Nephron progenitor cell (in vitro differentiated cells): ENCODE measurements at places on chromosomes 6 and 20.

- no peak for DNase-seq
These were observed 8.8 kb upstream of the VSX1 start for GRCh38 chr20:25090492-25091429.

- DNase-seq, result no peak
These were observed 46.9 kb downstream of the PRDM1 start for GRCh38 chr6:106133040-106133439.

DNA sequence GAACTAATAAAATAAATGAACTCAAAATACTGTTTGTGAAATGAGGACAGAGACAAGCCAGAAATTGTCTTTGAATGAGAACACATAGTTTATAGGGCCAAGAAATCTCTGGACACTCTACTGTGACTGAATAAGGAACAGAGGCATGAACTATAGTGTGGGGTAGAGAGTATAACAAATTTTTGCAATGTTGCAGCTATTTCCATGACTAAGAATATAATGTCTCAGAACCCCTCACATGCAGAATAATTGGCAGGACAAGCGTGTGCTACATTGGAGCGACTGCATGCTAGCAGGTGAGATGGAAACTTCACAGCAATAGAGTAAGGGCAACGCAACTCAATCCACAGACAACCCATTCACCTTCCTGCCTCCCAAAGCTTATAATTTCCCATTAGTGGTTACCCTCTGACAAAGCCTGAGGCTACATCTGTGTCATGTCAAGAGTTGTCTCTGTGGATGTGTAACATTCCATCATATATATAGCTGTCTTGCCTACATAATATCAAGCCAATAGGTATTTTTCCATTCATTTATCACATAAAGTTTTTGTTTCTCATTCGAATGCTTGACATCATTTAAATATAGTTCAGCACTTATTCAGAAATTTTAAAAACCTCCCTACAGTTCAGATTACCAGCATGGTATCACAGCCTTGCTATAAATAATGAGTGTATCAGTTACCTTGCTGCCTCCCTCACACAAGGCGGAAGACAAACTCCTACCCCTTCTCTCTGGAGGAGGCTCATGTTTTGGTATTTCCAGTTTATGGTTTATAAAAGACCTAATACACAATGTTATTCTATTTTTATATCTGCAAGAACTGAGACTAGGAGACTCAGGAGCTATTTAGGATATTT lies 47.9 kb upstream of the ECHDC1 start:
- DNase-seq, result no peak

DNA sequence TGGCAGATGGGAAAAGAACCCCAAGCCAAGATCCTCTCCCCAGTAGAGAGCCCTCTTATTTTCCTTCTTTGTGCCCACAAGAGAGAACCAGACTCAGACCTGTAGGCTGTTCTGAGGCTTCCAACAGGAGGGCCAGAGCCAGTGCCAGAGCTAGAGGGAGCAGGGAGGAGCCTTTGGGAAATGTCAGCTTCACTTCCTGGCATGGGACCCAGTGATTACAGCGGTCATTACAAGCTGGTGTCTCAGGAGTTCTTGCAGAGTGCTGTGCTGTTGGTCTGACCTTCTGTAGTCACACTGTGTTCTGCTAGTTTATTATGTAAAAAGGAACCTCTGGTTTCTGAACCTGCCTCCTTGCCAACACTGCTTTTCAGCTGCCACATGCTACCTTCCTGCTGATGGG lies 38.9 kb downstream of the STK35 start:
- no peak for DNase-seq

- no peak for DNase-seq
These were observed 111.3 kb downstream of the TMEM170B start for GRCh38 chr6:11648889-11649288.

GRCh38 chr6:101613556-101613955 lies 220.0 kb downstream of the GRIK2 start:
- no peak for DNase-seq

DNA sequence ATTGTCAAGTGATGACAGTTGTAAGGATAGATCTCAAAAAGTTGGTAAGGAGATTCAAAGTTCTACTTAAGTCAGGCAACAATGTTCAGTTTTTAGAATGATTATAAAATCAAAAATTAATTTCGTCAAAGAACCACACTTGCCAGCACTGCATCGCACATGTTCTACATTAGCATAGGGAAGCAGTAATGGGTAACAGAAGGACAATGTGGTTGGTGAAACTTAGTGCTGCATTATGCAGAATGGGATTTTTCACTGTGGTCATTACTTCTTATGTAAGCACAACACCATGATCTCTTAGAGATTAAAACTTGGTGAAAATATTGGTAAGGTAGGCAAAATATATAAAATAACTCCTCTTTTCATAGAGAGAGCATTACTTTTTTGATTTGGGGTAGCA lies 173.7 kb upstream of the THEMIS start:
- DNase-seq, result no peak

GRCh38 chr20:49983848-49984408 lies 1.1 kb downstream of the SNAI1 start:
- DNase-seq, result no peak

- no peak for DNase-seq
These were observed 3.9 kb upstream of the FAM83C start for GRCh38 chr20:35296101-35296554.

DNA sequence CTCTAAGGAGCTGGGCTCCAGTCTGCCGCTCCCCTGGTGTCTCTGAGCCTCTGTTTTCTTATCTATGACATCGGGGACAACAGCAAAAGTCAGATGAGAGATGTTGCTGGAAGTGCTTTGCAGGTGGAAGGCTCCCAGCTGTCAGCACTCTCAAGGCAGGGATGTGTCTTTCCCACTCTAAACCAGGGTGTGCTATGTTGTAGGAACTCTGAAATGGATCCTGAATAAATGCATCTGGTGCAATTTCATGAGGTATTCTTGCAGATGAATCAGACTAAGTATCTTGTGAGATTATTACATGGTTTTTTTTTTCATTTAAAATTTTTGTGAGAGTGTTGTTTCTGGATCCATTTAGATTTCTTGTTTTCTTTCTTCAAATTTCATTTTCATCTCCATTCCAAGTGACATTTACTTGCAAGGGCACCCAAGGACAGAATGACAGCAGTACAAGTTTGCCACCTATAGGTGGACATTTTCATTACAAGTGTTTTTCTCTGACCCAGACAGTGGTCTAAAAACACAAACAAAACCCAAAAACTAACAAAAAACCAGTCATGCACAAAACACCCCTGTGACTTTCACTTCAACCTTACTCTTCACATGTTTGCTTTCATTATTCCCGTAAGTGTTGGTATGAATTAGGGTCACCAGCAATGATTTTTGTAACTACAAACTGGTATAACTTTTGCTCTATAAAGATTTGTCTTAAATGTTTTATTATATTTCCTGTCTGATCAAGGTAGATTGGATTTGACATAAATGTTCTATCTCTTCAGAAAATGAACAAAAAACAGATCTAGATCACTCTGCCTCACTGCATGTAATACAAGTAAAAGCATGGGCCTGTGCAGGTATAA lies 14.7 kb upstream of the SIM1 start:
- no peak for DNase-seq

GRCh38 chr6:49787176-49787575 lies at the start of gene PGK2:
TSS of gene PGK2 (minus strand) at chr6:49787285. CDS start at chr6:49787187, 98 bp downstream.
- no peak for DNase-seq

- no peak for DNase-seq
These were observed 121.0 kb downstream of the BCAS1 start for GRCh38 chr20:53949319-53949839.

DNA sequence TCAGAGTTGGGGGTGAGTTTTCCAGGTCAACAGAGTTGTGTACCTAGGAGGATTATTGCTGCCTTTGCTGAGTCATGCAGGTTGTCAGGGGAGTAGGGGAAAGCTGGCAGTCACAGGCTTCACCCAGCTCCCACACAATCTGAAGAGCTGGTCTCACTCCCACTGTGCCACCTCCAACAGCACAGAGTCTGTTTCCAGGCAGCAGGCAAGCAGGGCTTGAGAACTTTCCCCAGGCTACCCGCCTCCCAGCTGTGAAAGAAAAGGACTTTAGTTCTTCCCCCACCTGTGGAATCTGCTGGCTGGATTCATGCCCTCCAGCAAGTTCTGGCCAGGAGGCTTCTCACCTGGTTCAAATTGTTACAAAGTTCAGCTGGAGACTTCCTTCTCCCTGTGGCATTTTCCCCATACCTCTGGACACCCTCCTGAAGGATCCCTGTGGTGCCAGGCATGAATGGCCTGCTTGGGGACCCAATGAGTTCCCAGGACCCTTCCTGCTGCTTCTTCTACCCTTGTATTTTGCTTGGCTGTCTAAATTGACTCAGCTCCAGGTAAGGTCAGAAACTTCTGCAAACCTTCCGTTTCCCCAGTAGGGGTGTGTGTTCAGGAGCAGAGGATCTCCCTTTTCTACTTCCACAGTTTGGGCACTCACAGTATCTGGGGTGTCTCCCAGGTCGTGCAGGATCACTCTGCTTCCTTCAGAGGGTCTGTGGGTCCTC lies 378.1 kb upstream of the MAN1A1 start:
- DNase-seq, result no peak

GRCh38 chr6:41367700-41368099 lies 32.3 kb downstream of the NCR2 start:
- peak; percentile 80 for DNase-seq

GRCh38 chr20:57953638-57954037 lies 243.8 kb upstream of the PMEPA1 start:
- no peak for DNase-seq

DNA sequence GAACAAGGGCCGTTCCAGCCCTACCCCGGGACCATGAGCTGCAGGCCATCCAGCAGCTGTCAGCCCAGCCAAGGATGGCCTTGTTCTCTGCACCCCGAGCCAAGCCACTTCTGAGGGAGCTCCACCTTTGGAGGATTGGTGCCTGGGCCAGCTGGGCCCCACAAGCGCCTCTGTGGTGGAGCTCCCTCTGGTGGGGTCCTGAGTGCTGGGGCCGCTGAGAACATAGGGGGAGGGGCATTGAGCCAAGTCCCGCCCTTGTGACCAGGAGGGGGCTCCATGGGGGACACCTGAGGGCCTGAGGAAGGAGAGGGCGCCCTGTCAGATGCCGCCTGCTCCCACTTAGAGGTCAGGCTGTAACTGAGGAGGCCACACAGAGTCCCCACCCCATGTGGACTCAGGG lies 43.2 kb downstream of the YTHDF1 start:
- DNase-seq, result no peak

DNA sequence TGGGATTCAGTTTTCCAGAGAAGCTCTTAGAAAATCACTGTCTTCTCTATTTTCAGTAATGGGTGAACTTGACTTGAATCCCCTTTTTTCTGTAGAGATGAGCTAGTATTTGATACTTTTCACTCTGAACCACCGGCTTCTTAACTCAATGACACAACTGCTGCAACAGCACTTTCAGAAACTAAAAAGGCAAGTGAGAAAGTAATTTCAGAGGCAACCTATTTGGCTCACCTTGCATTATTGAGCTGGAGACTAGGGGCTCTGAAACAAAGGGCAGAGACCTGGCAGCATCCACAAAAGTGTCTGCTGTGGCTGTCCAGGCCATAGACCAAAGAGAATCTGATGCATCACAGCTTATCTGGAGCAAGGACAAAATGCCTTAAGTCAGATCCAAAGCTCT lies 289.8 kb upstream of the IRAK1BP1 start:
- no peak for DNase-seq

DNA sequence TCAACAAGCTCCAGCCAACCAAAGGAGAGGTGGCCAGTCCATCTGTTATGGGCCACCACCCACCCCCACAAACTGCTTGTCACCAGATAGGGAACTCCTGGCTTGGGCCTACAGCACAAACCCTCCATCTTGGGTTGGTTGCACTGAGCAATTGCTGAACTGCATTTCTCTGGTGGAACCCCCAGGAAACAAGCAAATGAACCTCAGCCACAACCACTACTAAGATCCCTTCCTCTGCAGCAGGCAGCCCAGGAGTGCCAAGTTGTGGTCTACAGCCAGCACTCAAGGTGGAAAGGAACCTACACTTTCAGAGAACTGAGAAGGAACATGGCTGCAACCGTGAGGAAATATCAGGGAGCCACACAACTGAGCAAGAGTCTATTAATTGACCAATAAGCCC lies 171.6 kb downstream of the TMEM200A start:
- DNase-seq, result no peak

- no peak for DNase-seq
These were observed 115.7 kb downstream of the TOX2 start for GRCh38 chr20:44030394-44030793.

DNA sequence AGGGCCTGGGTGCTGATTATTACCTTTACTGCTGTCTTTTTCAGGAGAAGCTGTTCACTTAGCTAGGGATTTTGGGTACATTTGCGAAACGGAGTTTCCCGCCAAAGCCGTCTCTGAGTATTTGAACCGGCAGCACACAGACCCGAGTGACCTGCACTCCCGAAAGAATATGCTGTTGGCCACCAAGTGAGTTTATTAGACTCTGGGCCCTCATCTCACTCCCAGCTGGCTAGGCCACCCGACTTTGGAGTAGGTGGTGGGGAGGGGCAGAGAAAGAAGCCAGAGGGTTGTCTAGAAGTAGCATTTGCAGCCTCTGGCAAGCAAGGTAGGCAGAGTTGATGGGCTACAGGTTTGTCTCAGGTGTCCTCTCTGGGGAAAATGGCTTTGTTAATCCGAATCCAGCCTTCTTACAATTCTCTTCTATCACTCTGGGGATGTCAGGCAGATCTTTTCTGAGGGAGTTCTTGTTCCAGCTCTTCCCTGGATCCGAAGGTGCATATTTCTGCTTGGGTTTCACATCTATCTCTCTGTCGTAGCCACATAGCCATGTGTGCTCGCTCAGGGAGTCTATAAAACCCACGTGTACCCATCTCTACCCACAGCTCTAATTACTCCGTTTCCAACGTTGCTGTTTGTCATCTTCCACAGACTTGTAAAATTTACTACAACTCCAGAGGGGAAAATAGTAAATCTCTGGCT lies 21.6 kb downstream of the TFAP2B start:
- no peak for DNase-seq

DNA sequence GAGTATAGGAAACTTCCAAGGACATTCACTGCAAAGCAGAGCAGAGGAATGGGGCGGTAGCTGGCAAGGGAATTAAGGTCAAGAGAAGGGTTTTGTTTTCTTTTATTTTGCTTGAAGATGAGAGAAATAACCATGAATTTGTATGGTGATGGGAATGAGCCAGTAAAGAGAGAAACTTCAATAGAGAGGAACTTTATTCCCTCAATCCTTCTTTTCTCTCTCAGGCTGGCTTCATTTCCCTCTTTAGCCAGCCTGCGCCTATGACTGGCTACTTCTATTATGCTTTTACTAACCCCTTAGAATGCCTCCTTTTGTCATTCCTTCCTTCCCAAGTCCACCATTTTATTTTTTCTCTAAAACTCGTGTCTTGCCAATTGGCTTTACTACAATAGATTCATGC lies 101.4 kb upstream of the CEP85L start:
- DNase-seq, result no peak

GRCh38 chr20:428658-429200 lies 20.6 kb downstream of the RBCK1 start:
- no peak for DNase-seq

GRCh38 chr6:24932832-24933231 lies 2.9 kb downstream of the RIPOR2 start:
- DNase-seq, result no peak

- DNase-seq, result no peak
These were observed 44.7 kb upstream of the LRRC1 start for GRCh38 chr6:53750052-53750650.

GRCh38 chr6:45850378-45851033 lies 165.2 kb downstream of the CLIC5 start:
- no peak for DNase-seq
